ENCODE measurements at places on chromosomes 12 and 14. TPM values are rescaled to one million over a fixed set of nuclear protein-coding genes. Genes with fewer than 3 reads are reported as not detected.

- DNase-seq = no peak
Measured at GRCh38 chr12:46547421-46548354, 175.1 kb upstream of the SLC38A2 start.

DNA sequence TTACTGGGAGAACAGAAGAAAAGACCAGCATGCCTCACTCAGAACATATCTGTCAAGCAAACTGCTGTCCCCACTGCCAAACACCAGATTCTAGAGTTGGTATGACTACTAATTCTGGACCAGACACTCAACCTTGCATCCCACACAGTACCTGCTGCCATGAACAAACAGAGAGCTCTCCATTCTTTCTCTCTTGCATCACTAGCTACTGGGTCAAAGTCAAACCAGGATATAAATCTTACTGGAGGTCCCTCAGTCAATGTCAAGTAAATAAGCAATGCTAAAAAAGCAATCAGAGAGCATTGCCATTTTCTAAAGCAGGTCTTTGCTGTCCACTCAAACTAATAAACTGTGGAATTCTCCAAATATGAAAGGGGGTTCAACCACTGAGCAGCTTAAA is 452.4 kb upstream of the SEL1L start:
- no peak for DNase-seq

DNA sequence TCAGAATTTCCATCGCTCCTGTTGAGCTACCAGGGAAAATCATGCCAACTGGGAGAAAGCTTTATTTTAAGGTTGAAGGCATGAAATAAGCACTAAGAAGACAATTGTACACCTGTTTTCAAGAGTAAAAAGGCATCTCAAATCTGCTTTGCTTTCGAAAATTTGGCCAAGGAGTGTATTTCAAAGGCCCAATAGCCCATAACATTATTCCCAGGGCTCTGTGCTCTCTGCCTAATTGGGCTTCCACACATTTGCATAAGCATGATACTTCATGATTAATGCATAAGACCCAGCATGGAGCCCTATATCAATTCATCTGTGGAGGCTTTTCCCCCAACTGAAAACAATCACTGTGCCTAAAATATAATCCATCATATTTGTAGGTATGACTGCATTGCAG is 258.5 kb downstream of the NOVA1 start:
- no peak for DNase-seq

DNA sequence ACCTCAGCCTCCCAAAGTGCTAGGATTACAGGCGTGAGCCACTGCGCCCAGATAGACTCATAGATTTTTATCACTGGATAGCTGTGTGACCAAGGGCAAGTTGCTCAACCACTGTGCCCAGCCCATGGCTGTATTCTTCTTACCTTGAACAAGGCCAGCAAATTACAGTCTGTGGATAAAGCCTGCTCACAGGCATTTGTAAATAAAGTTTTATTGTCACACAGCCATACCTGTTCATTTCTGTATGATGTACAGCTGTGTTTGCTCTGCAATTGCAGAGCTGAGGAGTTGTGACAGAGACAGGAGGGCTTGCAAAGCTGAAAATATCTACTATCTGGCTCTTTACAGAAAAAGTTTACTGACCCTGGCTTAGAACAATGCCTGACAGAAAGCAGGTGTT is 35.2 kb upstream of the LHX5 start:
- no peak for DNase-seq

Gene AQP2
- not detected for total RNA-seq

- no peak for DNase-seq
Measured at GRCh38 chr14:97276573-97276972, 479.4 kb downstream of the VRK1 start.

- DNase-seq = peak; percentile 68
Measured at GRCh38 chr14:52111583-52111982, 42.7 kb upstream of the NID2 start.

- DNase-seq = no peak
Measured at GRCh38 chr12:57157588-57158173, 10.3 kb upstream of the LRP1-AS start.

DNA sequence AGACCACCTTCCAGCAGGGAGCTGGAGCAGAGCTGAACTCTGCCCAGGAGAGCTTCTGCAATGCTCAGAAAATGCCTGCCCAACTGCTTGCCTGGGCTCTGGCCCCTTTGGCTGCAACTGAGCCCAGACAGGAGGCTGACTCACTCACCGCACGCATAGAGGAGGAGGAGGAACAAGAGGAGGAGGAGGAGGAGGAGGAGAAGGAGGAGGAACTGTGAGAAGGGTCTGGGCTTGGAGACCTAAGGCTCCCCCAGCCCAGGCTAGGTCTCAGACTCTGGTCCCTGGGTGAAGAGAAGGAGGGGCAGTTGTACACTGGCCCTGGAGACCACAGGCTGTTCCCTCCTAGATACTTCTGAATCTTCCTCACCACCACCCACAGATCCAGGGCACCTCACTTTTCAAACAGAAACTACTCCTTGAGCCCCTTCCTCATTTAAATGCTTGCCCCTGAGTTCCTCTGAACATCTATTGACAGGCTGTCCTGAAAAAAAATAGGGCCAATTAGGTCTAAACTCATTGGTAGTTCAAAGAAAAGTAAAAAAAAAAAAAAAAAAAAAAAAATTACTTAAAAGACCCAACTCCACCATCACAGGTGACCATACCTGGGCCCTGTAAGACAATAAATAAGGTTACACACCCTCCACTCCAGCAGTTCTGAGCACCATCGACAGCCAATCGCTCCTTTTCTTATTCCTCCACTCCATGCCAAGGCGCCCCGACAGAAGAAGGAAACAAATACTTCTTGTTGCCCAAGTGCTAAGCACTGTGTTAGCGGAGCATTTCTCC is 674 bp downstream of the VDR start:
- DNase-seq = peak; percentile 77

Gene PSMB11
- total RNA-seq = under 0.01 TPM

- peak; percentile 65 for DNase-seq
Measured at GRCh38 chr12:127399451-127399850, 867.5 kb upstream of the TMEM132C start.

DNA sequence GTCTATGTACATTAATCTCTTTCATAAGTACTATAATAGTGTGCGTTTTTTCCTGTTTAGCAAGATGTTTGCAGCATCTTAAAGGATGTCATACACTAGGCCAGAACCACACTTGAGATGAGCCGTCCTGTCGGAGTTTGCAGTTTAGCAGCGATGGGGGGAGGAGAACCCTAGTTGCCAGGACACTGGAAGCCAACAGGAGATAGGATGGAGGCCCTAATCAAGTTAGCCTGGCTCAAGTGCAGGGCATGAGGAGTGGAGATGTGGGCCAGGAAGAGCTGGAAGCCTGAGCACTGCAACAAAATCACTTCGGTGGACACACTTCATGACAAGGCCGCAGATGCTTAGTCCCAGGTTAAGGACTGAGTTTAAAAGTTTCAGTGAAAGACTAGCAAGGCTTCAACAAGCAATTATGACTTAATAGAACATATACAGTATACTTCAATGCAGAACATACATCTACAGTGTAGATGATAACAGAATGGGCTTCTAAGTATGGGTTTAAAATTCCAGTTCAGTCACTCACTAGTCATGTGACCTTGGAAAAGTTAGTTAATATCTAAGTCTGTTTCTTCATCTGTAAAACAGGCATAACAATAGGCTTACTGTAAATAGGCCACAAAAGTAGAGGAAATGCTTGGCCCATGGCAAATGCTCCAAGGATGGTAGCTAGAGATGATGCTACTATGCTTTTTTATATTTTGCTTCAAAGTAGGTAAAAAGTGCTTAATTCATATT is 77.1 kb downstream of the PTPN21 start:
- DNase-seq = no peak

GRCh38 chr14:101973356-101973755 is 9.0 kb downstream of the DYNC1H1 start:
- DNase-seq = peak; percentile 29

GRCh38 chr14:105852378-105853088 is 326.1 kb downstream of the TMEM121 start:
- no peak for DNase-seq

Gene PYGL
- 58.6 TPM for total RNA-seq

GRCh38 chr14:99790201-99790977 is 2.8 kb upstream of the EML1 start:
- no peak for DNase-seq

Gene NEMP1
- 7.7 TPM for total RNA-seq

GRCh38 chr12:52837413-52837741 is 3.3 kb upstream of the KRT79 start:
- peak; percentile 94 for DNase-seq

Gene PTPRQ
- 1.3 TPM for total RNA-seq

- peak; percentile 73 for DNase-seq
Measured at GRCh38 chr12:72272731-72273498, 745 bp downstream of the TRHDE start.

Gene NAV3
- total RNA-seq = 50.3 TPM

DNA sequence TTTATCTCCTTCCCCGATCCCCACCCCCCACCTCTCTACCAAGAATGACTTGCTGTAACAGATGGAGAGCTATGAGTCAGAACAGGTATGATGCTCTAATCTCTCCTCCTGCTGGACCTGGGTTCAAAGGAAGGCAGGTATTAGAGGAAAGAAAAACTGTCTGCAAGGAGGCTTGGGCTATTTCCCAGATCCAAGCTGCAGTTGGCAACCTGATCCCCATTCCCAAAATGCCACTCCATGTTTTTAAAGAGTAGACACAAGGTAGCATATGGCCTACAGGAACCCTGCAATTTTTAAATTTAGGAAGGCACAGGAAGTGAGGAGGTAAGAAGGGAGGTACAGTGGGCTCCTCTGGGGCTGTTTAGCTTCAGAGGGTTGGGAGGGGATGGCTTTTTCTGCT is 33.0 kb downstream of the SRRM4 start:
- no peak for DNase-seq

DNA sequence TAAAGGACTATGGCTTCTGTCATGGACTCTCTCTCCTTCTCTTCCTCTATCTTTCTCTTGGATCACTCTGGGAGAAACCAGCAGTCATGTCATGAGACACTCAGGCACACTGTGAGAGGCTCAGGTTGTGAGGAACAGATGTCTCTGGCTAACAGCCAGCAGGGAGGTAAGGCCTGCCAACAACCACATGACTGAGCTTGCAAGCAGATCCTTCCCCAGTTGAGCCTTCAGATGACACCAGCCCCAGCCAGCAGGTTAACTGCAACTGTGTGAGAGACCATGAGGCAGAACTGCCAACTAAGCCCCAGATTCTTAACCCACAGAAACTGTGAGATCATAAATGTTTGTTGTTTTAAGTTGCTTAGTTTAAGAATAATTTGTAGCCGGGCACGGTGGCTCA is 90.6 kb downstream of the VCPKMT start:
- peak; percentile 55 for DNase-seq

- DNase-seq = no peak
Measured at GRCh38 chr12:94697631-94698030, 47.3 kb upstream of the TMCC3 start.

Gene CCDC38
- total RNA-seq = not detected

Gene CACNA1C
- total RNA-seq = 11.4 TPM

DNA sequence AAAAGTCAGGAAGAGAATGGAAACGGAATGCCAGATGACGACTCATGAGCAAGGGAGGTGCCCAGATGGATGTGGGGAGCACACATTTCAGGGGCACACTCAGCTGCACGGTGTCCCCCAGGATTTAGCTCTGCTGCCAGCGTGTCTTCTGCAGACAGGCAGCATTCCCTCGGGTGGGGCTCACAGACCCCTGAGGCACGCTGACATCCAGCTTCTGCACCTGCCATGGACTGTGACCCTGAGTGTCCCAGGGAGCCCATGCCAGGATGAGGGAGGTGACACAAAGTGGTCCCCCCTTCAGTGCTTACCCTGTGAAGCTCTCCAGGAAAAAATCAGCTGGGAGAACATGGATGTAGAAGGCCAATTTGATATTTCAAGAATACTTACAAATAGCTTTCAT is 84.2 kb downstream of the PIWIL1 start:
- DNase-seq = no peak

DNA sequence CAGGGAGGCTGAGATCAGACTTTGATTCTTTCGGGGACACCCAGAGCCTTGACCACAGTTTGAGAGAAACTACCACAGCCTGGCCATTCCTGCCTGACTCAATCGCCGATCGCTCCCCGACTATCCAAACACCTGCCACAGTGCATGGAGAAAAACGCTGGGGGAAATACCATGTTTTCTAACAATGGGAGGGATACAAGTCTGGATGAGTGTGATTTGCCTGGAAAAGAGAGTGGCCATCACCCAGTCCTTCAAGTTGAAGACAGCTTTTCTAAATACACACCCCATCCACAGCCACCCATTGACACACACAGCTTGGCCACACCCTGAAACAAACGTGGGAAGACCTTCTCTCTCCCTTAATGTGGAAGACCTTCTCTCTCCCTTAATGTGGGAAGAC is 6.7 kb upstream of the VASH1 start:
- DNase-seq = no peak

Gene BDKRB1
- 16.7 TPM for total RNA-seq

GRCh38 chr12:124007826-124008570 is 35.0 kb downstream of the ZNF664 start:
- peak; percentile 51 for DNase-seq

DNA sequence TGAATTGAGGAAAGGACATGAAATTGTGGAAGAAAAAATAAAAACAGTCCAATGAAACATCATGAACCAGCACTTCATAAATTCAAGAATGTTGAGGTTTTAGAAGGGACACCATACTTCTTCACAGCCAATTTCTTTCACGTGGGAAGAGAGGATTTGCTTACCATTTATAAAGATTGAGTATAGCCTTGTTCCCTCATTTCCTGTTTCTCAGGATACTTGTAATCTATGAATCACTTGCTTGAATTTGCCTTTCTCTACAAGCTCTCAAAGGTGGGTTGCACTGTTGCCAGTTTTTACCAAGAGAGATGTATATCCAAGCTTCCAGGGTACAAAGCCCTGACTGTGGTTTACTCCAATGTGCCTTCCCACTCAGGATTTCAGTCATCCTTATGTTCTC is 116.1 kb downstream of the DUSP6 start:
- peak; percentile 50 for DNase-seq

DNA sequence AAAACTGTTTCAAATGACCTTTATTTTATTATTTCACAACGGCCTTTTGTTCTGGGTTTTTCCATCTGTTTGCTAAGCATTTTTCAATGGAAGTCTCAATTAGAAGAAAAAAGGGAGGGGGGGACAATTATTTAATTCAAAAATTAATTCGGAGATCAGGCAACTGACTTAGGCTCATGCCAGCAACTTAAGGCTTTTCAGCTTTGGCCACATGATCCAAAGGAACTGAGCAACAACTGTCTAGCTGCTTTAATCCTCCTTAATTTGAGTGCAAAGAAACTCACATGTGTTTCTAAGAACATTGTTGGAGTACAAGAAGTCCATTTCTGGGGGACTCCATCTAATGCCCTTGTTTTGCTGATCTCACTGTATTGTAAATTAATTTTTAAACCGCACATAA is 188.0 kb downstream of the EXOC5 start:
- DNase-seq = no peak

All from fibroblast of lung (primary cell).